ENCODE measurements at places on chromosomes 6 and 20. TPM values are rescaled to one million over a fixed set of nuclear protein-coding genes. Genes with fewer than 3 reads are reported as not detected.

DNA sequence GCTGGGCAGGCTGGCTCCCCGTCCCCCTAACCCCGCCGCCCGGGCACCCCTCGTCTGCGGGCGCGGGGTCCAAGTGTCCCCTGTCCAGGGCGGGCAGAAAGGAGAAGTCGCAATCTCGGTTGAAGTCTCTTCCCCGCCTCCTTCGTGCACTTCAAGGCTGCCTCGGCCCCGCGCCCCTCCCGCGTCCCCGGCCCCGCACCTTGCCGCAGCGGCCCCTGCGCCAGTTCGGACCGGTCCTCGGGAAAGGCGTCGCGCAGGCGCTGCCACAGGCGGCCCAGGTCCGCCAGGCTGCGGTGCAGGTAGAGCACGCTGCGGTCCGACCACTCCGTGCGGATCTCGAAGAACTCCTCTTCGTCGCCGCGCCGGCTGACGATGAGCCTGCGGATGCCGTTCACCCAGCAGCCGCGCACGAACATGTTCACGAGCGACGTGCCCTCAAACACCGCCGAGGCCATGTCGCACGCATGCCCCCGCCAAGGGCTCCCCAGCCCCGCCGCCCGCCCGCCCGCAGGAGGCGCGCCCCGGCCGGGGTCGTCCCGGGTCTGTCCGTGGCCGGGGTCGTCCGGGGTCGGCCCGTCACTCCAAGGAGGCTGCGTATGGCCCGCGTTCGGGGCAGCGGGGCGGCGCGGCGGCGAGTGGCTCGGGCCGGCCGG is at the start of gene PXDC1:
PXDC1 (minus strand) TSS at position 637 of the 653 bp plus-strand sequence; CDS start at position 455, 182 bp downstream.
- DNase-seq = no peak

DNA sequence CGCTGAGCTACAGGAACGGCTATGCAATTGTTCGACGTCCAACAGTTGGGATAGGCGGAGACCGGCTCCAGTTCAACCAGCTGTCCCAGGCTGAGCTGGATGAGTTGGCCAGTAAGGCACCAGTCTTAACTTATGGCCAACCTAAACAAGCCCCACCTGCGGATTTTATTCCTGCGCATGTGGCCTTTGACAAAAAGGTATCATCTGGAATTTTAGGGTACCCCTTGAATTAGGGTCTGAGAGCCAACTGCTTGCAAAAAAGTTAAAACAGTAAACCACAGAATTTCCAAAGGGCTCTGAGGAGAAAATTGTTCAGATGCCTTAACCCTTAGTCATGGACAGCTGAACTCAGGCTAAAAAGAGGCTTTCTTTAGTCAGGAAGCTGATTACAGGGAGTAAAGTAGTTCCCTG is 3.8 kb downstream of the EFHC1 start:
- no peak for DNase-seq

GRCh38 chr20:11401988-11402387 is 515.7 kb upstream of the BTBD3 start:
- no peak for DNase-seq

GRCh38 chr6:129370268-129370916 is 339.6 kb downstream of the ARHGAP18 start:
- peak; percentile 67 for DNase-seq

DNA sequence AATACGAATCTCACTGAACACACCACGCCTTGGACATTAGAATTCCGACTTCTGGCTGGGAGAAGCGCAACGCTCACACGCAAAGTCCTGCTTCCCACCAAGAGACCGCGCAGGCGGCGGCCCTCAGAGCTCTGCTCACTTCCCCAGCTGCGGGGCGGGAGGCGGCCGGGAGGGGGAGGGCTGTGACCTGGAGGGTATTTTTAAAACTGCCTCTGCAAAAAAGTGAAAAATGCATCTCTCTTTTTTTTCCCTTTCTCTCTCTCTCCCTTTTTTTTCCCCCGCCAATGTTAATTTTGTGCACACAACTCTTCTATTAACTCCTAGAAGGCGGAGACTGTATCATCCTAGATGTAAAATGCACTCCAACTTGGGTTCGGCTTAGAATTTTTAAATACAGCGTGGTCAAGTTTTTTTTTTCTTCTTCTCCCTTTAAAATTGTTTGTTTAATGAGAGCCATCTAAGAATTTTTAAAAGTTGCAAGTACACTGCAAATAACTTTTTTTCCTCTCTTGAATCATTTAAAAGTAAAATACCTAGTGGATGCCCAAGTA is 66.4 kb downstream of the STX11 start:
- DNase-seq = no peak

- no peak for DNase-seq
These were observed 580.4 kb downstream of the EYS start for GRCh38 chr6:65126667-65127066.

DNA sequence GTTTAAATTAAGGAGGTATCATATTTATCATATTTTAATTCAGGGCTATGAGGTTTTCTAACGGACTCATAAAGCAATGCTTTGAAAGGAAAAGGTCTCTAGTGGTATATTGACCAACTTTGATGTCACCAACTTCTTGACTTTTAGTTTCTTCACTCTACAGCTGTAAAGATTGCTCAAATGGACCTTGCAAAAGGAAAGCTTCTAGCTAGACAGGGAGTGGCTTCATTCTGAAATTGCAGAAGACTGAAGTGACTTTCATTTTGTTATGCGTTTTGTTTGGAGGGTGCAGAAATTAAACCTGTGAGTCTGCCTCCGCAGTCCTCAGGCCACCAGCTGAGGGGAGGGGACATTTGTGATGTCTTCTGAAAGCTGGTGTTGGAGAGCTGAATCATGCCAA is 95.7 kb downstream of the SLC24A3 start:
- no peak for DNase-seq

- DNase-seq = no peak
These were observed 30.3 kb downstream of the CEBPB start for GRCh38 chr20:50220894-50221365.

- peak; percentile 74 for DNase-seq
These were observed 27.8 kb downstream of the TNXB start for GRCh38 chr6:32081168-32081990.

DNA sequence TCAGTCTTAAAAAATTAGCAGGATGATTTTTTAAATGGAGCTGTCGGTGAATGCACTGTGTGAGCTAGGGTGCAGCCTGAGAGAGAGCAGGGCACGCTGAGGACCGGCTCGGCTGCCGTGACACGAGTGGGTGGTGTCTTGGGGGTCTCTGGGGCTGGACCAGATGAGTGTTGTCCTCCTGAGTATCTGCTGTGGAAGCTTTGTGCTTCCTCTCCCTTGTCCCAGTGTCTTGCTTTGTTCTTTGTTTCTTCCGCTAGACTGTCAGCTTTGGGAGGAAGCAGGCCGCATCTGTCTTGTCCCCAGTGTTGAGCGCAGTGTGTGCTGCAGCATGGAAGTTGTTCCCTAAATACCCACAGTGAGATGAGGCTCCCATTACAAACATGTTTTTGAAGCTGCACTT is 89.4 kb downstream of the RTN4IP1 start:
- no peak for DNase-seq

GRCh38 chr6:159716247-159717096 is 10.8 kb upstream of the WTAP start:
- DNase-seq = peak; percentile 63

TFEB gene
- 6.3 TPM for polyA plus RNA-seq

ATG5 gene
- 21.5 TPM for polyA plus RNA-seq

RIPPLY2 gene
- 0.96 TPM for polyA plus RNA-seq

C20orf141 gene
- 154 TPM for polyA plus RNA-seq

Measured in testis (tissue), 5 donors.